ENCODE measurements at places on chromosomes 6 and 20. TPM values are rescaled to one million over a fixed set of nuclear protein-coding genes. Genes with fewer than 3 reads are reported as not detected.

- no peaks in the 10 kb centered on the region for H3K27me3 ChIP-seq
- H3K27ac ChIP-seq = no peak overlapping the region
- H3K4me3 ChIP-seq = no peak overlapping the region
- DNase-seq = no peak
These were observed 10.6 kb upstream of the FAM8A1 start for GRCh38 chr6:17589406-17590096.

LST1 gene
- not detected for total RNA-seq

- no peak for DNase-seq
- no peak overlapping the region for H3K4me3 ChIP-seq
- no peaks in the 10 kb centered on the region for H3K36me3 ChIP-seq
These were observed 80.2 kb downstream of the CARMIL1 start for GRCh38 chr6:25359191-25359861.

PRND gene
- total RNA-seq = not detected

- H3K4me1 ChIP-seq = no peaks in the 10 kb centered on the region
- no peak overlapping the region for H3K27ac ChIP-seq
- H3K36me3 ChIP-seq = peaks cover 72% of the 10 kb centered on the region
- no peak for DNase-seq
- no peaks in the 10 kb centered on the region for H3K27me3 ChIP-seq
These were observed 11.1 kb upstream of the ADIG start for GRCh38 chr20:38569747-38570525.

ADA gene
- 25.3 TPM for total RNA-seq

ZNFX1 gene
- total RNA-seq = 27.5 TPM

PREX1 gene
- total RNA-seq = 17.7 TPM

HTR1E gene
- total RNA-seq = not detected

DNA sequence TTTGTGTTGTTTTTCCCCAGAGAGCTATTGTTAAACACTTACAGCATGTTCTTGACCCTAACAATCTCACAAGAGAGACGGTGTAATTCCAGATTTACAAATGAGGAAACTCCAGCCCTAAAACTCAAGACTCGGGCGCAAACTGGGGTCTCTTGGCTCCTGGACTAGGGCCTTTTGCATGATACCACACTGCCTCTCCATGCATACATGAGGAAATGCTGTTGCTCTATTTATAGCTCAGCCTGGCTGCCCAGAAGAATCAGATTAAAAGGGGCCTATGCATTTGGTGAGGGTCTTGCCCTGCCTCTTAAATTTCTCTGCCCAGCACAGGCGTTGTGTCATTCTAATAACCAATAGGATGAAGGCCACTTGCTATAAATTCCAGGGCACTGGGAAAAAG, 30.5 kb upstream of the SNRPB2 start:
- no peaks in the 10 kb centered on the region for H3K36me3 ChIP-seq
- H3K27me3 ChIP-seq = no peaks in the 10 kb centered on the region
- no peak for DNase-seq
- H3K4me1 ChIP-seq = no peaks in the 10 kb centered on the region

ADTRP gene
- total RNA-seq = not detected

ABHD16B gene
- total RNA-seq = not detected

- H3K27me3 ChIP-seq = no peaks in the 10 kb centered on the region
- DNase-seq = no peak
- H3K36me3 ChIP-seq = no peaks in the 10 kb centered on the region
- no peak overlapping the region for H3K4me3 ChIP-seq
These were observed 6.5 kb downstream of the NEDD9 start for GRCh38 chr6:11226005-11226404.

HLA-DOA gene
- total RNA-seq = 30.2 TPM
